ENCODE measurements at places on chromosomes 13 and 19.

- no peak for DNase-seq
Observed at GRCh38 chr13:91572439-91572838, 174.0 kb downstream of the GPC5 start.

GRCh38 chr13:39603424-39603947 is 493 bp upstream of the LHFPL6 start:
- peak; percentile 50 for DNase-seq

DNA sequence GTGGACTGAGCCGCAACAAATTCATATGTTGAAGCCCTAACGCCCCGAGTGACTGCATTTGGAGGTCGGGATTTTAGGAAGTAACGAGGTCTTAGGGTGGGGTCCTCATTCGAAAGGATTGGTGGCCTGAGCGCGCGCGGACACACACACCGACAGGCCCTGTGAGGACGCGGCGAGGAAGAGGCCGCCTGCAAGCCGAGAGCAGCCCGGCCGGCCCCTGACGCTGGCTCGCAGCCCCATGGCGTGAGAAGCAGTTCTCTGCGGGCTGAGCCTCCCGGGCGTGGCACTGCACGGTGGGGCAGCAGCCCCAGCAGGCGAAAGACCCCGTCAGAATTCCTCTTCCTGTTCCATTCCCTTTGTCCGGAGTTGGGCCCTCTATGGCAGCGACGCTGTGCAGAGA is 131.2 kb downstream of the CRYL1 start:
- DNase-seq: no peak

GRCh38 chr13:52845334-52845761 is 3.1 kb downstream of the PCDH8 start:
- peak; percentile 37 for DNase-seq

GRCh38 chr13:79522583-79522982 is 41.6 kb downstream of the NDFIP2 start:
- no peak for DNase-seq

GRCh38 chr13:112747256-112747655 is 57.4 kb downstream of the ATP11A start:
- DNase-seq: no peak

GRCh38 chr19:12638611-12639182 is 27.8 kb downstream of the MAN2B1 start:
- no peak for DNase-seq

DNA sequence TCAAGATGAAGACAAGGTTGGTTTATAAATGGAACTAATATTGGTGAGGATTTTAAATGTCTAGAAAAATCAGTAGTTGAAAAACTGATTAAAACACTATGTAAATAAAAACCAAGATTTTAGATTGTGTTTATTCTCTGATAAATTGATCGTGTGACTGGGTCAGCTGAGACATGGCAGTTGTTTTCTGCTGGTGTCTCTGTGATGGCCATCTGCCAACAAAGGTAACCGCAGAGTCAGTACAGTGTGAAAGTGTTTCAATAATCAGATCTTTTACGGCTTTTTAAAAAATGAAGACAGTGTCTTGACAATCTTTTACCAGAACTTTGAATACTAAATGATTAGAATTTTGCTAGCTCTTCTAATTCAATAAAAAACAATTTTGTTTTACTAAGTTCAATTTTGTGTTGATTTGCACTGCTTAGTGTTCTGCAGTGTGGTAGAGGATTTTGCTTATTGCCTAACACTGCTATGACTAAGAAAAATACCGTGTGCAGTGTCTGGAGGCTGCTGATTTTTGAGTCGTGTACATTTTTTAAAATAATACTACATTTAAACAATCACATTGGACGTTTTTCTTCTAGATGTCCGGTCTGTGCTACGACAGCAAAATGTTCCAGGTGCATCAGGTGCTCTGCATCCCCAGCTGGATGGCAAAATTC is 32.7 kb upstream of the GPR183 start:
- no peak for DNase-seq

DNA sequence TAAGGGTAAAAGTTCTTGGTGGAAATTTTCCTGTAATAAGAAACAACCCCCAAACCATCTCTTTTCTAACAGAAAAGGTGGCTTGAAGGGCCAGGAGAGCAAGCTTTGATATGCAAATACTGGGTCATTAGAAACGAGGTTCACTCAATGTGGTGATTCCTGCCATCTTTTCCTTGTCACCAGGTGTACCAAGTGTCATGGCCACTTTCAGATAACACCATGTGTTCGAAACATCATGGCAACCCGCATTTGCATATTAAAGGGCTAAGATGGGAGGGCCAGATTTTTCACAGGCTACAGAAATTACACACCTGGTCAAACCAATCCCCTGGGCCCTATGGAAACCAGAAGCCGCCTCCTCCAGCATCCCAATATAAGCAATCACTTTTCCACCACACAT is 15.3 kb downstream of the LGALS16 start:
- DNase-seq: no peak

DNA sequence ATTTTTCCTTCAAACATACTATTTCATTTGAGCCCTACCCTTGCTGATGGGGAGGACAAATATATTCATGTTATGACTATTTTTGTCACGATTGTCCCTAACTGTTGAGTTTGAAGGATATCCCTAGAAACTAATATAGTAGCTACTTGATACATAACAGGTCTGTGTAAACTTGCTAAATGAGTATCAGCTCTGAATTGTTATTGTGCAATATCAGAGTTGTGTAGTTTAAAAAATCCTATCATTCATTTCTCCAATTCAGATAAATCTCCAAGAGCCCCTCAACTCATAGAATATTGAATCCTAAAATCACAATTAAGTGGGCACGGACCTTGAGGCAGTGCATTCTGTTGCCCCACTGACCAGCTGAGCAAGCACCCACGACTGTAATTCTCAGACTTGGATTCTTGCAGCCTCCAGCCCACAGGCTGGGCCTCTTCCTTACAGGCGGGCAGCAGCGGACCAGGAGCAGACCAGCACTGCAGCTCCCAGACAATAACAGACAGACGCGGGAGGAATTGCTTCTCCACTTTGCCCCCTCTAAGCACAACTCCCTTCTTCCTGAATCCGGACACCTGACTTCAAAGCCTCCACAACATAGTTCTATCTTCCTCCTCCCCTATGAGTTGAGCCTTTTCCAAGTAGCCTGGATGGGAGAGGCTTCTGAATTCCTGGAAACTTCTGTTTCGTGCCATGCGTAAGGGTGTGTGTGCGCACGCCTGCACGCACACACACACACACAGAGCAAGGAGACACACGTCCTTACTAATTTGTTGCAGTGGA is 337.6 kb upstream of the ARGLU1 start:
- DNase-seq: no peak

DNA sequence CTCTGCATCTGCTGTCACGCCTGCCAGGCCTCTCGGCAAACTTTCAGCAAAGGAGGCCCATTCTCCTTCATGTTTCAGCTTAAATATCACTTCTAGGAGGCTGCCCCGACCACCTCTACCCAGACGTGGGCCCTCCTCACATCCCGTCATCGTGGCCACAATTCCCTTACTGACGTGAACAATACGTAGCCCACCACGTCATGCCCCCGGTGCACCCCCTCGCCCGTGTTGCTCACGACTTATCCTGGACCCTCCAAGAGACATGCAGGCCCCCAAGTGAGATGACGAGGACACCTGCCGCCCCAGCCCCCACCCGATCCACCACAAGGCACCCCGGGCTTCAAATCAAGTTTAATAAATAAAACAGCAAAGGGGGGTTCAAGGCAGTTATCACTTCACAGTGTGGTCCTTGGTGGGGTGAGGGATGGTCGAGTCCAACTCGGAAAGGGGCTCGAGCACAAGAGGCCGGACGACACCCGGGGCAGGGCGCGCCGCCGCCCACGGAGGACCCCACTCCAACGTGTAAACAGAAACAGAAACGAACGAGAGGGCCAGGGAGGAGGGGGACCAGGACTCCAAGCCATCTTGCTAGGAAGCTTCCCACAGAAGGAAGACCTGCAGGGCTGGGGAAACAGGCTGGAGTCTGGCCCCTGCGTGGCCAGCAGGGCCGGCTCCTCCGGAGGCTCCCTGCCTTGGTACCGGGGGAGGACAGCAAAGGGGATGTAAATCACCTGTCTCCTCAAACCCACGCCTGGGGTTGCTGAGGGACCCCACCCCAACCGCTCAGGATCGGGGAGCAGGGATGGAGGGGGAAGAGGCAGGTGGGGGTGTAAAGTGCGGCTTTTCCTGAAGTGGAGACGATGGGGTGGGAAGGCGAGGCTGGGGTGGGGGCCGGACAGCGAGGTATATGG is 14.3 kb upstream of the PLPP2 start:
- DNase-seq: no peak

DNA sequence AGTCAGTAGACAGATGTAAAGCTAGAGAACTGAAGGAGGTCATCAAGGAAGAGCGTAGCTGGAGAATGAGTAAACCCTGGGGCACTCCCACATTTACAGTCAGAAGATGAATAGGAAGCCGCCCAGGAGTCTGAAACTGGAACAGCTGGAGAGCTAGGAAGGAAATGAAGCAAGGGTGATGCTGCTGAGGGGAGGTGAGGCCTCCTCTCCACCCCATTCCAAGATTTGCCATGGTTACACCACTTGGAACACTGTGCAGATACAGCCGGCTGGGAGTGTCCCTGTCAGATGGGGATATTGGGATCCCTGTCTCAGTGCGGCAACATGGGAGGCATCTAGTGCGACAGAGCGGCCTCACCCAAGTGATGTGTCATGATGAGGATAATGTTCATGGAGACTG is 51.8 kb upstream of the GPI start:
- DNase-seq: no peak

DNA sequence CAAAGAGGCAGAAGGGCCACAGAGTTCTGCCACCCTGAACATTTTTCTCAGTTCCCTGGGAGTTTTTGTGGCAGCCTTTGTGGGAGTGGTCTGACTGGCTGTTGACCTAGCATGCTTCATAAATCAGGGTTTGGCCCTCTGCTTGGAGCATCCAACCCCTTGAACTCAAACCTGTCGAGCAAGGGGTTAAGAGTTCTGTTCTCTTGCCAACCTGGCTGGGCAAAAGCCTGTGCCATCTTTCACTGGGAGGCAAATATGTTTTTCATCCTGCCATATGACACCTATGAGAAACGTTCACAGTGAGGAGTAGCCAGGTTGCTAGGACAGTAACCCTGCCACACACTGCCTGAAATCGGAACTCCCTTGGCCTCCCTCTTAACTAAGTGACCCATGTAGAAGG is 7.7 kb upstream of the TEX26 start:
- no peak for DNase-seq

DNA sequence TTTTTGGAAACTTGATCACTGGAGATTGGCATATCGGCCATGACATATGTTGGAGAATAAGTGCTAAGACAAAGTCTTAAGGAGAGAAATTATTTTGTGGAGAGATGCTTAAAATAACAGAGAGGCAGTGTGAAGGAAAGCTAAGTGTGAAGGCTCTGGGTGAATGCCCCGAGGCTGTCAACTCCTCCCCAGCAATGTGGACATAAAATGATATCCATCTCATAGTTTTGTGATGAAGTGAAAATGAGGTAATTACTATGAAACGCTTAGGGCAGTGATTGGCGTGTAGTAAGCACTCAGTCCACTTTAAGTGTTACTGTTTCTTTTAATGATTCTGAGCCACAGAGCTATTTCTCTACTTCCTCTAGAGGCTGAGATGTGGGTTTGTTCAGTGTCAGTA is 195.8 kb upstream of the KLF12 start:
- DNase-seq: no peak

- no peak for DNase-seq
Observed at GRCh38 chr19:2260341-2260805, 4.2 kb upstream of the JSRP1 start.

- no peak for DNase-seq
Observed at GRCh38 chr13:33007950-33008349, 8.3 kb upstream of the KL start.

- DNase-seq: no peak
Observed at GRCh38 chr13:102978168-102978567, 88.0 kb downstream of the SLC10A2 start.

GRCh38 chr13:41934994-41935393 is 25.9 kb downstream of the VWA8 start:
- no peak for DNase-seq

DNA sequence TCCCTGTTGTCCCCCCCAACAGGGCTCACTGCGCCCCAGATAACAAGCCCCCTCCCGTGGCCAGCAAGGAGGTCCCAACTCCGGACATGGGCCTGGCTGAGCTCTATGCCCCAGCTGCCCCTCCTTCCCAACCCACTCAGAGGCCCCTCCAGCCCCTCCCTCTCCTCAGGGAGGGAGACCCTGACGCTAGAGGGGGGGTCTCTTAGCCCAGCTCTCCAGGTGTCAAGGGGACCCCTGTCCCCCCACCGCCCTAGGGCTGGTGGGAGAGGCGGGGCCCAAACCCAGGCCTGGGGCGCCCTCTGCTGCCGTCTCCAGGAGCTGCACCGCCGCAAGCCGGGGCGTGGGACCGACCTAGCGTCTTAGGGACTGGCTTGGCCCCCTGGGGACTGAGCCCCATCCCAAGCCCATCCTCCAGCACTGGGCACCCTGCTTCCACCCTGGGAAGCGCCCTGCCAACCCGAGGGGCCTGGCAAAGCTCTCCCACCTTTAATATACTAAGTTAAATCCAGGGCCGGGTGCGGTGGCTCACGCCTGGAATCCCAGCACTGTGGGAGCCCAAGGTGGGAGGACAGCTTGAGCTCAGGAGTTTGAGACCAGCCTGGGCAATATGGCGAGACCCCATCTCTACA is 1.4 kb downstream of the GRIN3B start:
- peak; percentile 59 for DNase-seq

DNA sequence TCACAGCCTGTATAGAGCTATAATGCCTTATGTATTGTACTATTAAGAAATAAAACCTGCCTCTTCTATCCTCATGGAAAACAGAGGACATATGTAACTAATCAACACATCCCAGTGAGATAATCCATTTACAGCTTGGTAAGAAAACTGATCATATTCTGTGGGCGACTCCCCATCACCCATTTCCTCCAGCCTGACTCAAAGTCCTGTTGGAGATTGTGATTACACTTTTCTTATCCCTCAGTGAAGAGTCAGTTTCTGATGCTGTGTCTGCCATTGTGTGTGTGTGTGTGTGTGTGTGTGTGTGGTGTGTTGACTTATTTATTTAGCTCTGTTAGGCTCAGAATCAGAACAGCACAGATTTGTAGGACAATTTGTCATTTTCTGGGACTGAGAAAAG is 212.8 kb downstream of the FGF9 start:
- DNase-seq: no peak

All from left hindlimb (tissue), 1 donor.